Posterior cingulate gyrus (tissue), 11 donors: ENCODE measurements at places on chromosomes 1 and 21.
A peak's percentile ranks its signal among the peaks of the same experiment; 100 is the strongest.

- no peak for DNase-seq
Observed at GRCh38 chr1:58718435-58718834, 18.6 kb upstream of the MYSM1 start.

- no peak for DNase-seq
Observed at GRCh38 chr1:30416221-30416820, 307.1 kb downstream of the MATN1 start.

DNA sequence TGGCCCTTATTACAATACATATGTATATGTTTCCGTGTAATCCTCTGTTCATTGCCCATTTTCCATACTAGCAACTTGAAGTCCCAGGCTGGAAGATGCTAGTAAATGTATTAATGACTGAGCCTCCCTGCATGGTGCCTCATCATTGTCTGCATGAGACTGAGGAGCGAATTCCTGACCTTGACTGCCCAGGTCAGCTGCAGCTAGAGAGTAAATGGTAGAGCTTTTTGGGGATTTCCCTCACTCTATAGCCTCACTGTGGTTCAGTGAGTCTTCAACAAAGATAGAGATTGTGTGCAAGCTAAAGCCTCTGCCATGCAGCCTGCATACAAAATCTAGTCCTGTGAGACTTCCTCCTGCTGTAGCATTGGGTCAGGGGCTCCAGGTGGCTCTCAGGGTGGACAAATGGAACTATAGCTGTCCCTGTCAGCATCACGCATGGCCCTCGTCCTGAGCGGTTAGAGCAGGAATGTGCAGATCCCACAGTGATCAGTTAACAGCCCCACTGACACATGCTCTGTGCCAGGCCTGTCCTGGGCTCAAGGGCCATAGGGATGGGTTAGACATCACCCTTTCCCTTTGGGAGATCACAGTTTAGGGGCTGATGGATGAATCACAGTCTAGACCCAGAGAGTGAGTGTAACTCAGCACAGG, 741.7 kb downstream of the MATN1 start:
- no peak for DNase-seq

DNA sequence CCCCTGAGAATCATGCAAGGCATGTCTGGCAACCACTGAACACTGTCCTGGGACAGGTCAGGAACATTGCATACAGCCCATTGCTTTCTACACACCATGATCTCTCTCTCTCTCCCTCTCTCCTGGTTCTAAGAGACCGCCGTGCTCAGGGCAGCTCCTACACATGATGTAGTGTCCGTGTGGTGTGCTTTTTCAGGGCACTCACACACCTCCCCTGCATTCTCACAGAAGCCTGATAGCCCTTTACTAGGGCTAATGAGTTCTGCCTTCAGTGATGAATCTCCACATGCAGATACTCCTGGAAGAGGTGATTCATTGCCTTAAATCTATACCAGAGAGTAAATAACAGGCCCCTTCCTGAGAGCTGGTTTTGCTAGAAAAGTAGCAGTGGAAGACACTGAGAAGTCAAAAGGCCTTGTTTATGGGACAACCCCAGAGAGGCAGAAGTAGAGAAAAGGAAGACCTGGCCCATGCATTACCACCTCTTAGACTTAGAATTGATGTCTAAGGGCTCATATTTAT, 7.2 kb upstream of the OLFML2B start:
- no peak for DNase-seq

- no peak for DNase-seq
Observed at GRCh38 chr21:34704119-34704518, 35.3 kb downstream of the CLIC6 start.

DNA sequence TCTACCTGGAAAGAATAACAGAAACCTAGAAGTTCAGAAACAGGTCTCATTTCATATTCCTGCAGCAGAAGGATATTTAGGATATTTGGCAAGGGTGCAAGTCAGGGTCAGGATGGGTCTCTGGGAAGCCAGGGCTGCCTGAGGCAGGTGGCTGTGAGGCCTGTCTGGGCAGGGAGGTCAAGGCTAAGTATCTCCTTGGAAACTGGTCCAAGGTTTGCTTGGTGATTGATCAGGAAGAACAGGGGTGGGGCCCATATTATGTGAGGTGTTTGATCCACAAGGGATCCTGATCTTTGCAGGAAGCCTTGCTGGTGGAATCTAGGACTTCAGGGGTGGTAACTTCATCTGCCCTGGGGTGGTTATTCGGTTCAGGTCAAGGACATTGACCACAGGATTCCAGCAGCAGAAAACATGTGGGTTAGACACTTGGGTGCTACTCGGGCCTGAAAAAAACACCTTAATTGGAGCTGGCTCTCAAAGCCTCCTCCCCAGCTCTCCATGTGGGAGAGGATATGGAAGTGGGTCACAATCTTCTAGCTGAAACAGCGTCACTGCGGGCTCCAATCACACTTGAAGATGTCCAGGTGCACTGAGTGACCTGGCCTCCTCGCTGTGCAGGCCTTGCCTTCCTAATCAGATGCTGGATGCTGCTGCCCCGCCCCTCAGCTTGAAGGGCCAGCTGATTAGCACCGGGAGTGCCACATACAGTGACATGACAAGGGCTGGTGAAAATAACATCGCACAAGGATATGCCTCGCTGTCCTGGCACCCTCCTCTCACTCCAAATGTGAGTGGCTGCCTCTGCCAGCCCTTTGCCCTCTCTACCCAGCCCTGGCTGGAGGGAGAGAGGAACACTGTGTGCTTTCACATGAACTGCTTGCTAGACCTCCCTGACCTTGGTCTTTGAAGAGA, 8.7 kb downstream of the CTNNBIP1 start:
- peak; percentile 48 for DNase-seq

DNA sequence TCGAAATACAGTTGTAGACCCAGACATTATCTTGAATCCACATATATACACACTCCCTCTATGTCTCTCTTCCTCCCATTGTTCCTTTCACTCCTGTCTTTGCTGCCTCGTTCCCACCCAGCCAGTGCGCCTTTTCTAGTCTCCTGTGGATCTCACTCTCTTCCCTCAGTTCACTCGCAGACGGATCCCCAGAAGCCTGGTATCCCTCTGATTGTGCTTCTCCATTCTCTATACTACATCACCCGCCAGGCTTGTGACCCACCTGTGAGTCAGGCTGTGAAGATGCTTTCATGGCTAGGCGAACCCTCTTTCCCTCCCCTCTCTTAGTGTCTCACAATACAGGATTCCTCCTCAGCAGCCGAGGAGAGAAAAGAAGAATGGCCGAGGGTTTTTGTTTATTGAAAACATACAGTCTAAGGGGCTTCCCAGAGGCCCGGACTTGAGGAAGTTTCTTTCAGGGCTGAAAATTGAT, 1.5 kb downstream of the HCN3 start:
- DNase-seq, result peak; percentile 70

DNA sequence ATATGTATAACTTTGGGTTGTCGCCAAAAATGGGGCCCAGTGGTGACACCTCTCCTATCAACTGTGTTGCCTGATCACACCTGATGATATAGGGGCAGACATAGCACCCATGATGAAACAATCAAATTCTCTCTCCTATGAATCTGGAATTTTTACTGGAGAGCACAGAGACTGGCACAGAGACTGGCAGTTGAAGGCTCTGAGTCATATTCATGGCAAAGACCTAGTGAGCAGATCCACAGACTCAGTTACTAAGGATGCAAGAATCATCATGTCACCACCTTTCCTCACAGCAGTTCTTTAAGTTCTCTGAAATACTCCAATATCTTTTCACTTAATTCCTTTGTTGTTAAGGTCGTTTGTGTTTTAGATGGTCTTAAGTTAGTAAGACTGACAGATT, 60.0 kb downstream of the APCS start:
- DNase-seq, result no peak

GRCh38 chr1:15290382-15290781, 43.4 kb downstream of the FHAD1 start:
- DNase-seq, result no peak

- no peak for DNase-seq
Observed at GRCh38 chr1:222104694-222105392, 363.0 kb upstream of the DUSP10 start.

- no peak for DNase-seq
Observed at GRCh38 chr1:62177621-62178020, 17.0 kb upstream of the L1TD1 start.

GRCh38 chr1:108854221-108855019, 2.5 kb downstream of the AKNAD1 start:
- no peak for DNase-seq

GRCh38 chr1:193281894-193282293, 95.5 kb upstream of the B3GALT2 start:
- DNase-seq, result no peak

GRCh38 chr1:179141592-179142251, 59.9 kb downstream of the TOR3A start:
- DNase-seq, result no peak

DNA sequence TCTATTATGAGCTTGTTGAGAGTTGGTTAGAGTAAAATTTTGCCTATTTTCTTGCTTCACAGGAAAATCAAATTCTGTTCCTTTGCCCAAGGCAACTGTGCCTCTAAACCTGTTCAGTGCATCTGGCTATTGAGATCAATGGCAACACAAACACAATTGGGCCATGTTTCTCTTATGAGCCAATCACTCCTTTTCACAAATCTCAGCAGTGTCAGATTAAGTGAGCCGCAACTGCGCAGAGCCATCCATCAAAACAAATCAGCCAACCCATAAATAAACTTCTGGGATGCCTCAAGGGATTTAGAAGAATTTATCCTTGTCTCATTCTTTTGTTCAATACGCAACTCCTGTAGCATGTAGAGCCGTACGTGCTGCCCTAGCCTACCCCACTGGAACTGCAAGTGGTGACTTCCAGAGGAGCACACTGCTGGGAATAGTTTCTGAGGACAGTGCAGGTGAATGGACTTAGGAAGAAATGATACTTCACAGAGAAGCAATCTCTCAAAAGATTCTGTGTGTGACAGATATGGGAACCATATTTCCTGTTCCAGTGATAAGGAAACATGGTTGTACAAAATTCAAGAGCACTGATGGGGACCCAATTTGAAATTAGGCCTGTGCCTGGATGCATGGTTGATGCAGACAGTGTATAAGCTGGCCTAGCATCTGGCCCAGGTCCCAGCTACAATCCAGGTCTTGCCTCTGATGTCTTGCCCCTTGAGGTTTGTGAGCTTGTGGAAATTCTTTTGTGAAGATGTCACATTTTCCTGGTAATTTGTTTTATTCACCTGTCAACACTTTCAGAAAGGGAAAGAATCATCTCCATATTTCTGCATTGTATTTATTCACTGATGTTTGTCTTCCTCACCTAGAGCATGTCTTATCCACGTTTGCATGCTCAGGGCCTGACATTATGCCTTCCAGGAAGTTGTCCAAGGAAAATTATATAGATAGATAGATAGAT, 166.2 kb downstream of the URB2 start:
- DNase-seq, result no peak

DNA sequence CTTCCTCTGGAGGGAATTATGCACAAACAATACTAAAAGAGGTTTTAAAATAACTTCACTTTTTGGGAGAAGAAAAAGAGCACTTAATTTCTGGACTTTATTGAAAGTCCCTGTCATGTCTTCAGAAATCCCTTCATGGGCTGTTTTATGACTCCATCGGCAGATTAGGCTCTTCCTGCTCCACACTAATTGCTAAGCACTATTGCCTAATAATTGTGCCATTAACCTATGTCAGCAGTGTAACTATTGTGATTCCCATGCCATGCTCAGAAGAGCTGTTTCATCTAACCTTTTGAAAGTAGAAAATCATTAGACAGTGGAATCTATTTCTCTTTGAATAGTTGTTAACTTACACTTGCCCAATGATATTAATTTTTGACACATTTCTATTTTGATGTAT, 489.3 kb upstream of the RUNX1 start:
- DNase-seq, result no peak

- no peak for DNase-seq
Observed at GRCh38 chr1:79235301-79236002, 228.9 kb upstream of the ADGRL4 start.

GRCh38 chr1:15152318-15153183, 996 bp upstream of the TMEM51 start:
- DNase-seq, result peak; percentile 75

DNA sequence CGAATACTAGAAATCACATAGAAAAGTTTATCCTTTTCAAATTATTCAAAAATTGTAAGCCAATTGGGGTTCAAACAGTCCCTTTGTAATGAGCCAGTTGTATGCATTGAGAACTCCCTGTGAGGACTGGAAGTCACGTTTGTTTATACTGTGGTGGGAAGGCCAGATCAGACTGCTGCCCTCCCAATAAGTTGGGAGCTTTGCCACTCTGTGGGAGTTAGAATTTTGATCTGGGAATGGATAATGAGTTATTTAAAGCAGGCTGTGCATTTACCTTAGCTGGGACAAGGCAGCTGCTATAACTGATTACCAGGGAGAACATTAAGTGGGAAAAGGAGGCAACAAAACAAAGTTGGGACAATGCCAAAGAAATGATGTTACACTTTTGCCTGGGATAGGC, 178.8 kb downstream of the SDCCAG8 start:
- no peak for DNase-seq

DNA sequence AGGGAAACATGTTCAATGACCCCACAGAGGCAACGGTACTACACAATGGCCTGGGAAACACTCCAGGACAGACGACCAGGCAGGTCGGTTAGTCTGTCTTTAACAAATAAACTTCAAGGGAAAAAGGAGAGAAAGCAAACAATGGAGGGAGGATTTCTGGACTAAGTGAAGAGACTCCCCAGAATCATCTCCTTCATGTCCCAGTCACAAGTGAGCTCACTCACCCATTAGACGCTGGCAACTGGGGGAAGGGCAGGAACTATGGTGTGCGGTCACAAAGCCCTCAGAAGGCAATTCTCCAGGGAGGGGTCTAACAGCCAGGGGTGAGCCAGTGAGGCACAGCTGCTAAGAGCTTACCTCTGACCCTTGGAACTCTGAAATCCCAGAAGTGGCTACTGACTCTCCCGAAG, 55.7 kb upstream of the NADK start:
- no peak for DNase-seq

DNA sequence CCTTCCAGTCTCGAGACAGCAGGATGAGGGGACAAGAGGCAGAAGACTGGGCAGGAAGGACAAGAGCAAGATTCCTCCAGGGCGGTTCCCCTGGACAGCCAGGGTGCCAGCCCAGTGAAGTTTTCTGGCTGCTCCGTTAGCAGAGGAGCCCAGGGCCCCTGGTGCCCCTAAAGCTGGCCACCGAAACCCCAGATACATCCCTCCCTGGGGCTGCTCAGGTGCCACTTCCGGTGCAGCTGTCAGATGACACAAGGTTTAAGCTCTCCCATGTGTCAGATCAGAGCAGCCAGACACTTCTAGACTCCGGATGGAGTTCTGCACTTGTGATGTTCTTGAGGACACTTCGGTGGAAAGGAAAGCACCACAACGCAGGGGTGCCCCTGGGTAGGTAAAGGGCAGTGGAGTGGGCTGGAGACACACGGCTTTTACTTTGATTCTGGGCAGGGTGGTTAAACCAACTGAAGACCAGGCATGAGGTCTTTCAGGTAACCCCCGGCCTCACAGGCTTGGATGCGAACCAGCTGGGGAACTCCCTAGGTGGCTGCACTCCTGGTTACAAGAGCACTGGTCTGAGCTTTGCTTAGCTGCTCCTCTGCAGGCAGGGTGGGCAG, 85.7 kb downstream of the ITPKB start:
- DNase-seq, result no peak

GRCh38 chr1:31228986-31229385, 10.7 kb downstream of the NKAIN1 start:
- DNase-seq, result no peak
